ENCODE measurements at places on chromosomes 5 and 9.

- DNase-seq: peak; percentile 56
Measured at GRCh38 chr9:95131023-95131943, 186.2 kb downstream of the FANCC start.

DNA sequence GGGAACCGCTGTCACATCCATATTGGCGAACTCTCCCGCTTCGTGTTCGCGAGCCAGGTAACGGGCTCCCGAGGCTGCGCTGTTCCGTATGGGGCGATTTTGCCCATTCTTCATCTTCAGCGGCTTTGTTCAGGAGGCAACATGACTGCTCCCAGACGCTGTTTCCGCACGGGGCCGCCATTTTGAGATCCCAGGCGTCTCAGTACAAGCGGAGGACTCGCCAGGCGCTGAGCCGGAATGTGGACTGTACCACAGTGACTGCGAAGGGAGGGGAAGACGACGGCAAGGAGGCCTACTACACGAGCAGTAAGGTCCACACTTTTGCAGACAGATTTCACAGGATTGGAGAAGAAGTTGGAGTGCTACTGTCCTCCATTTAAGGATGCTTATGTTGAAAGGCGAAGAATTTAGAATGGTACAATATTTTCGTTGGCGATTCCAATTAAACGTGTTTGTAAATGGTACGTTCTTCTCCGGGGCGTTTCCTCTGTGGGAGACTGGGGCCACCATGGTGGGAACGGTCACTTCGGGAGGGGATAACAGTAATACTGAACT is 41.6 kb upstream of the ZNF300 start:
- DNase-seq: no peak

DNA sequence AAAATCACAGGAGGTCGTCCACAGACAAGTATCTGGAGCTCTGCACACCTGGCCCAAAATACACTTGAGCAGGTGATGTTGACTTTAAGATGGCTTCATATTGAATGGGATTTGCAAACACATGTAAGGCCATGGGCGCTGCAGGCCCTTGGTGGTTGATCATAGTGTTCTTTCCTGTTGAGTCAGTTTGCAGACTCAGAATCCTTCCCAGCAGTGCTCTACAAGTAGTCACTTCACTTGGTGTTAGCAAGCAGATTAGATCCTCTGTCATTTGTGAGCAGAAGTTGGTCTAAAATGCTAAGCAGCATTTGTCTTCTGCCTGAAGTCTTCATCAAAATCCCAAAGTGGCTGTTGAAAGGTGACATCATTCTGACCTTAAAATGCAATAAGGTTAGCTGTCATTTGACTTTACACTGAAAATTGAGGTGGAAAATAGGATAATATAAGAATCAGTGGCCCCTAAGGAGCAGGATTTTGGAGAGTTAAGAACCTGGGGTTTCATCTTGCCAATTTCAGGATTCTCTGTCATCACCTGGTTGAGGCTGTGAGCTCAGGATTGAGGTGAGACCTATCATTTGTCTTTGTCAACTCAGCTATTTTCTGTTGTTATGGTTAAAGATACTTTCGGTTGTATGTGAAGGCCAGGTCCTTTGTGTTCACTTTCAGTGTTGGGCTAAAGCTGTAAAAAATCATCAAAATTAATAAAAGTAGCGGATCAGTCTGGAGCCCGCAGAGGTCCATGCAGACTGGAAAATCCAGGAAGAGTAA is 114.5 kb downstream of the LRRC70 start:
- peak; percentile 73 for DNase-seq

DNA sequence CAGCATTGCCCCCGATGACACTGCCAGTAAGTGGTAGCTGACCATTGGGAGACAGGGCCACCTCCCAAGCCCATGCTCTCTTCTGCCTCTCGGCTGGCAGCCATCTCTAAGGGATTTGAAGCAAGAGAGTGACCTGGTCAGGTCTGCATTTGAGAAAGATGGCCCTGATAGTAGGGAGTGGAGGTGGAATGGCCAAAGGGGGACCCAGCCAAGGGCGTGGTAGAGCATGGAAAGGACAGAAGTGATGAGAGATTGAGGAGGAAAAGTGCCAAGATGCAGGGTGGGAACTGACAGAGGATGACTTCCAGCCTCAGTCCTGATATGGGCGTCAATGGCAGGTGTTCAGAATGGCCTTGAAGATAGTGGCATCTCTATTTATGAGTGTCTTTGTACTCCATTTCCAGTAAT is 9.0 kb downstream of the ABL1 start:
- no peak for DNase-seq

GRCh38 chr5:138595180-138595795 is 20.1 kb upstream of the HSPA9 start:
- no peak for DNase-seq

DNA sequence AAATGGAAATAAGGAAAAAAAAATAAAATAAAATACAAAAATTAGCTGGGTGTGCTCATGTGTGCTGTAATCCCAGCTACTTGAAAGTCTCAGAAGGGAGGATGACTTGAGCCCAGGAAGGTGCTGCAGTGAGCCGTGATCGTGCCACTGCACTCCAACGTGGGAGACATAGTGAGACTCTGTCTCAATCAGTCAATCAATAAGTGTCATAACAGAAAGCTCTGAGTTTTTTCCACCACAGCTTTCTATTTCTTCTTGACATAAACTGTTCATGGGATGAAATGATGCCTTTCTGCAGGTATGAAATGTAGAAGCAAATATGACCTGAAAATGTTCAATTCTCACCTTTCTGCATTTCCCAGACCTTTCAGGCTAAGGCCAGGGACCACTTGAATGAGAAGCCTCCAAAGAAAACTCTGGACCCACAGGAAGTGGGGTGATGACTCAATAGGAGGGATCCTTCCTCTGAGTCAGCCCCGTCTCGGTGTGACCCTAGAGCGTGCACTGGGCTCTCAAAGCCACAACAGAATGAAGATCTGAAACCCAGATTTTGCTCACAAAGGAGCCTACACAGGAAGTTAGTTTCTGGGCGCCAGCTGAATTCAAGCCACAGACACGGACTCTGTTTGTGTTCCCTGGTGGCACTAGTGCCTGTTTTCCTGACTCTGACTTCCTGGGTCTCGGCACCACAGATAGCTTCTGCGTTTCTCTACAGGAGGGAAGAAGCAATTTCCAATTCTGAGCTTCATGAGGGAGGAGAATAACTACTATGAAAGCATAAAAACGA is 62.0 kb downstream of the ANKH start:
- DNase-seq: no peak

GRCh38 chr5:39992617-39993202 is 567.9 kb upstream of the DAB2 start:
- no peak for DNase-seq

- DNase-seq: no peak
Measured at GRCh38 chr9:117335837-117336433, 78.9 kb downstream of the ASTN2 start.

- DNase-seq: no peak
Measured at GRCh38 chr5:9543311-9543920, 2.5 kb downstream of the SEMA5A start.

- no peak for DNase-seq
Measured at GRCh38 chr5:9473624-9474023, 72.3 kb downstream of the SEMA5A start.

DNA sequence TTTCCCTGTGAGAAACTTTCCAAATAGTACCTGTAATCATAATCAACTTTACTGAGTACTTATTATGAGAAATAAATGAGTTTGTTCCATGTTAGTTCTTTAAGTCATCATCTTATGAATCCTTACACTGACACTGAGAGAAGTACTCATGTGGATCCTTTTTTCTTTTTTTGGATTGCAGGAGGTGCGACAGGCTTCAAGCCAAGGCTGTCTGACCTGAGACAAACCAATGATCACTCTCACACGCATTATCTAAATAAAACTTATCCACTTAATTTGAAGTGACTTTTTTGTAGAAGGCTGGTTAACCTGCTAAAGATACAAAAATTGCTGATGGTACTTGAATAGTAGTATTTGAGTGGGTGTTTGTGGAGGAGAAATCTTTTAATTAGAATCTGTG is 39.5 kb downstream of the JAKMIP2 start:
- no peak for DNase-seq

GRCh38 chr5:168088410-168089173 is 202.9 kb upstream of the WWC1 start:
- DNase-seq: no peak

DNA sequence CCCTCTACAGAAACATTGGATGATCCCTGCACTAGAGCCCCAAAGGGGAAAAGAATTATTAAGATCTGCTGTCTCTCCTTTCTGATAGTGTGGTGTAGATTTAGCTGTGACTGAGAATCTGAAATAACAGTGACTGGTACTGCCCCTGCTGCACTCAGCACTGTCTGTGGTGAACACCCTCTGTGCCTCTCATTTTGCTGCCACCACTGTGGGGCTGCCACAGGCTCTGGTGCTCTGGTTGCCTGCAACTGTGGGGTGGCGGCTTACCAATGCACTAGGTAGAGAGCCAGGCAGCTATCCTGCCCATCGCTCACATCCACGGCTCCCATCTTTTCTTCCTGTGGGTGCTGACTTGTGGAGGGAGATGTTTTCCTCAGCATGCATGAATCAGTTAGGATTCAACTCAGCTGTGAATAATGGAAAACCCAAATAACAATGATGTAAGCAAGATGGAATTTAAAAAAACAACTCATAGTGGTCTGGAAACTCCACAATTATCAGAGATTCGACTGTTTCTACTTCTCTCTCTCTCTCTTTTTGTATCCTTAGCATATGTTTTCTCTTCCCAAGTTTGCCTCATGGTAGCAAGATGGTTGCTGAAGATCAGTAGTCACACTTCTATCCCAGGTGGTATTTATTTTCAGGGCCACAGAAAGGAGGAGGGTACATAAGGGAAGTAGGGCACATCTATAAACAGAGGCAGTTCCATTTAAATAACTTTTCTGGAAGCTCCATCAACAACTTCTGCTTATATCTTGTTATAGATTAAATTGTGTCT is 99.8 kb upstream of the DAP start:
- no peak for DNase-seq

GRCh38 chr5:56090793-56091460 is 96.2 kb upstream of the IL6ST start:
- DNase-seq: no peak

- no peak for DNase-seq
Measured at GRCh38 chr9:6072453-6072852, 57.0 kb upstream of the RANBP6 start.

DNA sequence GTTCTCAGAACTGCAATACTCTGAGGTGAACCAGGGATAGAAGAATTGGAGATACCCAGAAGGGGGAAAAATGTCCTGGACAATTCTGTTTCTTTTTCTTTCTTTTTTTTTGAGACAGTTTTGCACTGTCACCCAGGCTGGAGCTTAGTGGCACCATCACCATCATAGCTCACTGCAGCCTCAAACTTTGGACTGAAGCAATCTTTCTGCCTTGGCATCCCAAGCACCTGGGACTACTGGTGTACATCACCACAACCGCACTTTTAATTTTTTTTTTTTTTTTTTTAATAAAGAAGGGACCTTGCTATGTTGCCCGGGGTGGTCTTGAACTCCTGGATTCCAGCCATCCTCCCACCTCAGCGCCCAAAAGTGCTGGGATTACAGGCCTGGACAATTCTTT is 1.9 kb downstream of the EMB start:
- DNase-seq: no peak

GRCh38 chr9:128819716-128820664 is 1.7 kb downstream of the ENDOG start:
- DNase-seq: peak; percentile 48

DNA sequence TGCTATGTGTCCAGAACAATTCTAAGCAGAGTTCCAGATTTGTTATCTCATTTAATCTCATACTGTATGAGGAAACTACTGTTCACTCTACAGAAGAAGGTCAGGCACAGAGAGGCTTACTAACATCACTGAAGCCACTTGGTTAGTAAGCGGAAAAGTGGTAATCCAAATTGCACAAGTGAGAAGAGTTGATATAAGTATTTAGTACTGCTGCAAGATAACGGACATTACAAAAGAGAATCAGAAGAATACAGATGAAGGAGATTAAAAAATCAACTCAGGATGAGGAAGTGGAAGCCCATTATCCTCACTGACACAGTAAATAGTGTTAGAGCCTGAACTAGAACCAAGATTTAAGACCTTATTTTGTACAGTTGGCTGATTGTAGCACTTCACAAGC is 22.3 kb upstream of the TLR4 start:
- DNase-seq: no peak

- no peak for DNase-seq
Measured at GRCh38 chr5:111552492-111552891, 40.2 kb upstream of the STARD4 start.

- DNase-seq: no peak
Measured at GRCh38 chr9:94705162-94705702, 21.3 kb upstream of the AOPEP start.

DNA sequence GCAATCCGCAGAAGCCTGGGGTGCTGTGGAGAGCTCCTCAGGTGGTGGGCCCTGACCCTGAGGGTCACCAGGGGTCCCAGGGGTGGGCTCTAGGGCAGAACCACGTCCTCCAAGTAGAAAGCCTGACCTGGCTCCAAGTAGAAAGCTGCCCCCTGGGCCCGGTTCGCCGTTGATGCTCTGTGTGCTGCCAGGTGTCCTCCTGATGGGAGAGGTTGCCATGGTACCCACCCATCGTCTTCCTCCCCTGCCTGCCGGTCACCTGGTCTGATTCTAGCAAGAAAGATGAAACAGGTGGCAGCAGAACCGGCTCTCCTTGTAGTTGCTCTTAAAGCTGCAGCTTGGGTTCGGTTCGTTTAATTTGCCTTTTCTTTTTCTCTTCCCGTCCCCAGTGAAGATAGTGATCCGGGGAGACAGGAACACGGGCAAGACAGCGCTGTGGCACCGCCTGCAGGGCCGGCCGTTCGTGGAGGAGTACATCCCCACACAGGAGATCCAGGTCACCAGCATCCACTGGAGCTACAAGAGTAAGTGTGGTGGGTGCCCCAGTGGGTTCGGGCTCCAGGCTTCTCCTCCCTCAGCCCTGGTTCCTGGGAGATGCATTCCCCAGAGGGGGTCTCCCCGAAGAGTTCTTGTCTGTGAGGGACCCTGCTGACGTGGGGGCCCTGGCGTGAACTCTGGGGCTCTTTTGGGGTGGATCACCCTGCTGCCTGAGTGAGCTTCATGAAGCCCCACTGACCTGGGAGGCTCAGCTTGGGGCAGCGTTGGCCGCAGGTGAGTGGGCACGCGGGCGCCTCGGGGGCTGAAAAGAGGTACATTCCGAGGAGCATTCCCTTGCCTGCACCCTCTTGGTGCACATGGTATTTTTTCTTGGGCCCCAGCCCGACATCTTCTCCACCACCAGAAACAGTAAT is 15.6 kb downstream of the RABL6 start:
- DNase-seq: no peak

DNA sequence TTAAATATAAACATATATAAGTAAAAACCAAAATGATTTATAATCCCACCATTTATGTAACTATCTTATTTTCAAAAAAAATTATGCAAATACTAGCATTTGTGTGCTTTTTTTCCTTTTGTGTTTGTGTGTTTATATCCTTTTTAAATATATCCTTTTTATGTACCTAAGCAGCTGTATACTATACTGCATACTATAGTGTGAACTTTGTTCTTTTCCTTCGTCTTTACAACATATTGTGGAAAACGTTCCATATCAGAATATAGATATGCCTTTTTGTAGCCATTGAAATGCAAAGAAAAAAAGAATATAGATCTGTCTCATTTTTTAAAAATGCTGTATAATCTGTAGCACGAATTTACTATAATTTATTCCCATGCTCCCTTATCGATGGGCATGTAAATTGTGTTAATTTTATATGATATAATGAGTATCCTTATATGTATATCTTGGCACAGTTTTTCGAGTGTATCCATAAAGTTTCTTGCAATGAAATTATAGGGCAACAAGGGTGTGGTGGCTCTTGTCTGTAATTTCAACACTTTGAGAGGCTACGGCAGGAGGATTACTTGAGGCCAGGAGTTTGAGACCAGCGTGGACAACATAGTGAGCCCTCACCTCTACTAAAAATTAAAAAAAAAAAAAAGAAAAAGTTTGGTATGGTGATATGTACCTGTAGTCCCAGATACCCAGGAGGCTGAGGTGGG is 83.3 kb downstream of the STK32A start:
- no peak for DNase-seq

All from NCI-H1417 (cell line).